D721Med (cell line): ENCODE measurements at places on chromosomes 4 and X.

DNA sequence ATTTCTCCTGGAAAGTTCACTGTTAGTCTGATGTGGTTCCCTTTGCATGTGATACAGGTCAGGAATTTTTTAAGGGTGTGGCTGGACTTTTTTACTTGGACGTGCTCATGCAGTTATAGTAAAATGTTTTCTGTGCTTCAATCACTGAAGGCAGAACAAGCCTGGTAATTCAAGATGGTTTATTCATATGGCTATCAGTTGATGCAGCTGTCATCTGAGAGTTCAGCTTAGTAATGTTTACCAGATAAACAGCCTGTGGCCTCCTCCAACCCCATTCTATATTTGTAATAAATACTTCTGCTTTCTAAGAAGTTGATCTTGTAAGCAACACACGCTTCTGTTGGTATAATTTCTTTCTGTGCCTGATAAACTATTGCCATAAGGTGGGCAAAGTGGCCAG, 2105.9 kb downstream of the ARAP2 start:
- no peak for DNase-seq

GRCh38 chrX:150694738-150695410, 1.7 kb downstream of the MTMR1 start:
- no peak for DNase-seq

DNA sequence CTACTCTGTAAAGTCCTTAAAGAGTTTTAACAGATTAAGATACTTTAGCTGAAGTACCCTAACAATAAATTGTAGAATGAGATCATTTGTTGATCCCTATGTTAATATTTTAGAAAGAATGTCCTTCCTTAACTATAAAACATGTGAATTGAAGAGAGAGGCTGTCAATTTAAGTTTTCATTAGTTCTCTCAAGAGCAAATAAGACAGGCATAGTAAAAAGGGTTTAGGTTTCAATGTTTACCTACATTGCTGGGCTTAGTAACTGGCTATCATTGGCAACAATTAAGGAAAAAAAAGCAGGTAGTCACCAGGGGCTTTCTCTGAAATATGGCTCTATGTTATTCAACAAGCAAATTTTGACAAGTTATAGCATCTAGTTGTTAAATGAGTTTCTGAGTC, 91.5 kb downstream of the ATRX start:
- DNase-seq, result no peak

DNA sequence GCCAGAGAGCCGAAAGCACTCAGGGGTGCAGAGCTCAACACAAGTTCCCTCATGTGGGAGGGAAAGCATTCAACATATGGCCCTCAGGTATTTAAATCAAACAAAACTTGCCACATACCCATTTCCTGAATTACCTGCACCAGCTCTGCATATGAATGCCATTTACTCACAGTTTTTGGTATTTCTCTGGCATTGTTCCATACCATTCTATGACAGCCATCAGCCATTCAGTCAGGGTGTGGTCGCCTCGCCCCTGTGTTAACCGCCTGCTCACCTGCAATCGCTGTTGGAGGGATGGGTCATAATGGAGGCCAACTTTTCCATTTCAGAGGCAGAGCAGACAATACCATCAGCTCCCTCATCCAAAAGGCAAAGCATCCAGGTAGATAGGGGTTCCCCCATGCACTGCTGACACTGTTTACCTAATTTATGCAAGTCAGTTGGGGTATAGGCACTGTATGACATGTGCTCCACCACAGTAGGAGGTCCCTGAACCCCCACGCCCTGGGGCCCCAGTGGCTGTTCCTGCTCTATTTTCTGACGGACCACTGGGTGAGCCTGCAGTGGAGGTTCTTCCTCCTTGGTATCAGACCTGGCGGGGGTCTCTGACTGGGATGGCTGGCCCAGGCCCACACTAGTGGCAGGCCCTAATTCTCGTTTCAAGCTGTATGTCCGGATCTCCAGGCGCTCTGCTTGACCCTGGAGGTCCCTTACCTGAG, 227.1 kb downstream of the ADGRL3 start:
- DNase-seq, result no peak

- DNase-seq, result no peak
Measured at GRCh38 chr4:111208970-111209369, 586.1 kb upstream of the PITX2 start.
